ENCODE measurements at places on chromosomes 5 and 9.

- no peak for DNase-seq
Measured at GRCh38 chr5:166497496-166498104, 1793.8 kb upstream of the WWC1 start.

- DNase-seq, result no peak
Measured at GRCh38 chr5:57576317-57576716, 93.7 kb upstream of the ACTBL2 start.

DNA sequence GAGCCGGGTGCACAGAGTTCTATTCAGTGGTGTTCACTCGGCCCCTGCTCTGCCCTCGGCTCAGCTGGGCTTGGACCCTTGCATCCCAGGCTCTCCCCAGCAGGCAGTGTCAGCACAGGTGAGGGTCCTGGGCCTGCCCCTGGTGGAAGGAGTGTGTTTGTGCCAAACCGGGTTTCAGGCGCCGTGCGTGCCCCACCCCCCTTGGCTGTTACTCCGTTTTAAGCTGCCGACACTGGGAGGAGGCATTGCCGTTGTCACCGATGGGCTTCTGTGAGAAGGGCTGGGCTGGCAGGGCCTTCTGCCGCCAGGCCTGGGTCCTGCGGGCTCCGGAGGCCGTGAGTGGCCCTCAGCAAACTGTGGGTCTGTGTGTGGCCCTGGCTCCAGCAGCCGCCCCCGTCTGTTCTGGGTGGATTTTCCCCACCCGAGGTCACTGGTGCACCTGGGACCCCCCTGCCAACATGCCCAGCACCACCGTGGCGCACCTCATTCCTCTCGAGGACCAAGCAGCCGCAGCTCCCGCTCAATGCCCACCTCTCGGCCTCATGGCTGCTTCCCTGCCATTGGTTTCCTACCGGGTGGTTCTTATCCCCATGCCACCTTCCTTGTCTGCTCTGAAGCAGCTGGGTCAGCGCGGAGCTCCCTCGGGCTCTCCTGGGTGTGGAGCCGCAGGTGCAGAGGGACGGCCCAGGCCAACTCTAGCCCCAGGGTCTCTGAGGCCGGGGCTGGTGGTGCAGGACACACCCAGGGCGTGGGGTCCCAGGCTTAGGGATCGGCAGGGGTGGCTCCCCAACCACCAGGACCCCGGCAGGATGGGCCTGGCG, 44.3 kb upstream of the EXOC3 start:
- no peak for DNase-seq

- no peak for DNase-seq
Measured at GRCh38 chr5:128466980-128467379, 71.1 kb downstream of the FBN2 start.

GRCh38 chr9:69181908-69182353, 7.9 kb downstream of the TJP2 start:
- no peak for DNase-seq

DNA sequence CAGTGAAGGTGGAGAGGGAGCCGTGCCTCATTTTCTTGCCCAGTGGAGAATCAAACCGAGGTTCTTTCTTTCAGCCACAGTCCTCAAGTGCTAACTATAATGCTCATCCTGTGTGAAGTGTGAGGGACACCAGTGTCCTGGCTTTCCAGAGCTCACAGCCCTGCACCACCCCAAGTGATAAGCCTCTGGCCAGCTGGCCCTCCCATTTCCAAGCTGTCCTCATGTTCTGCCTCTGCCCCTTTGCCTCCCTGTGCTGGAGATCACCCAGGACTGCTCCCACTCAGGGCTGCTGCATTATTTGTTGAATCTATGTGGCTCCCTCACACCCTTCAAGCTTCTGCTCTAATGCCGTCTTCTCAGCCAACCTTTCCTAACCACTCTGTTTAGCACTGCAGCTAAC, 224.5 kb upstream of the TUT7 start:
- no peak for DNase-seq

DNA sequence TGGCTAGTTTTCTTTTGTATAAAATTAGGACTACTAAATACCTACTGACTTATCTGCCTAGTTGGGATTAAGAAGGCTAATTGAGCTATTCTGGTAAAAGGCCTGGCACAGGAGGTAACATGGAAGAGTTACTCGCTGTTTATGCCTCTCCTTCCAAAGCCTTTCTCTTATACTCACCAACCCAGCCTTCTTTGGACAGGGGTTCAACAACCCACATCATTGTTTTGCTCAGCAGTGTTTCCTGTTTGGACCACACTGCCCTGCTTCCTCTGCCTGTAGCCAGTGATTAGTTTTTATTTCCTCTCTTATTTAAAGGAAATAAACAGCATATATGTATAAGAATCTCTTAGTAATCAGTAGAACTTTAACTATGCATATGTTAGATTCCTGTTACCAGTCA, 85.1 kb upstream of the TLX3 start:
- DNase-seq, result peak; percentile 9

DNA sequence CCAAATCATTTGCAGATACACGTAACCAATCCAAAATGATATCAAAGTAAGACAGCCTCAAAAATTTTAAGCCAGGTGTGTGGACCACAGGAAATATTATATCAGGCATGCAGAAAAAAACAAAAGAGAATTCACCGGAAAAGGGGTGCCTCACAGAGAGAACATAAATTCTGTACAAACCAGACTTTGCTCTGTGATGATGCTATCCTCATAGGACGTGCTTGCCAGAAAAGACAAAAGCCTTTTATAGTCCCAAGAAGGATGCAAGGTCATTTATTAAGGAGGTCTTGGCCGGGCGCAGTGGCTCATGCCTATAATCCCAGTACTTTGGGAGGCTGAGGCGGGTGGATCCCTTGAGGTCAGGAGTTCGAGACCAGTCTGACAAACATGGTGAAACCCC, 16.8 kb upstream of the ATP6V1G1 start:
- DNase-seq, result no peak

GRCh38 chr5:147216552-147217154, 18.2 kb upstream of the STK32A start:
- peak; percentile 24 for DNase-seq

DNA sequence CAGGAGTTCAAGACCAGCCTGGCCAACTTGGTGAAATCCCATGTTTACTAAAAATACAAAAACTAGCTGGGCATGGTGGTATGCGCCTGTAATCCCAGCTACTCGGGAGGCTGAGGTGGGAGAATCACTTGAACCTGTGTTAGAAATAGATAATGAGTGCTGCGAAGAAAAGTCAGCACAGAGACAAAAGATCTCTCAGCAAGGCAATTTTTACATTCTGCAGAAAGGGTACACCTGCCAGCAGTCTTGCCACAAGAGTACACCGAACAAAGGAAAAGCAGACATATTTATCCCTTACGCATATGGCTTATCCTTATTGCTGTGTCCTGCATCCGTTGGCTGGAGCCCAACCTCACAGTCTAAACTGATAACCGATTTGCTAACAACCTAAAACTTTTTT, 16.2 kb upstream of the GPBP1 start:
- no peak for DNase-seq

- no peak for DNase-seq
Measured at GRCh38 chr5:139017624-139018023, 142.5 kb upstream of the LRRTM2 start.
